Fibroblast of pulmonary artery (primary cell): ENCODE measurements at places on chromosomes 12 and 14.

DNA sequence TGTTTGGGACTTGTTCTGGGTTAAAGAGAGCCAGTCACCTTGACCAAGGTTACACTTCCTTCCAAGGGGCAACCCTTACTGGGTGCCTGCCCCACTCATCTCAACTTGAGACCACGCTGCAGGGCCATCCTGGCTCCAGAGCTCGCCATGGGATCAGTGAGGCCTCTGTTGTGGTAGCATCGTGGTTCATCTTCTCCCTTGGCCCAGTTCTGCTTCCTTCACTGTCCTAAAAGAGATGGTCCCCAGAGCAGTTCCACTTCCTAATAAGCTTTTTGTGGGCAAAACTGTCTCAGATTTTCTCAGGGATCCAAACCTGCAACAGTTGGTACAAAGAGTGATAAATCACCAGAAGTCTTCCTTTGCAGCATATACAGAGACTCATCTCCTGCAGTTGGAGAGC, 165.9 kb upstream of the TMEM260 start:
- DNase-seq, result no peak

- no peak for DNase-seq
Observed at GRCh38 chr14:103716091-103716801, 636 bp downstream of the ZFYVE21 start.

DNA sequence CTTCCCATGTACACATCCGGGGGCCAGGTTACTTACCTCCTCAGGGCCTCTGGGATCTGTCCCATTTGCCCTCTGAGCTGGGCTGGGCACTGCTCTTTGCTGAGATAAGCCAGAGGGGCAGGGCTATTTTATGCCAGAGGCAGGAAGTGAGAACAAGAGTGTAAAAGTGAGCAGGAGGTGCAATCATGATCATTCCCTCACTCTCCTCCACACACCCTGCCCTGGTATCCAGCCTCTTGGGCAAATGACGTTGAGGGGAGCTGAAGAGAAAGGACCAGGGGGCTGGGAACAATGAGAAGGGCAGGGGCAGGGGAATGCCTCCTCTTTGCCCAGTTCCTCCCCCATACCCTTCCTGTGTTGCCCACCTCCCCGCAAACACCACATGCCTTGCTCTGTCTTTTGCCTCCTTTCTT, 4.2 kb downstream of the LPAR5 start:
- no peak for DNase-seq

GRCh38 chr12:78060186-78060585, 229.5 kb downstream of the NAV3 start:
- DNase-seq, result peak; percentile 55

DNA sequence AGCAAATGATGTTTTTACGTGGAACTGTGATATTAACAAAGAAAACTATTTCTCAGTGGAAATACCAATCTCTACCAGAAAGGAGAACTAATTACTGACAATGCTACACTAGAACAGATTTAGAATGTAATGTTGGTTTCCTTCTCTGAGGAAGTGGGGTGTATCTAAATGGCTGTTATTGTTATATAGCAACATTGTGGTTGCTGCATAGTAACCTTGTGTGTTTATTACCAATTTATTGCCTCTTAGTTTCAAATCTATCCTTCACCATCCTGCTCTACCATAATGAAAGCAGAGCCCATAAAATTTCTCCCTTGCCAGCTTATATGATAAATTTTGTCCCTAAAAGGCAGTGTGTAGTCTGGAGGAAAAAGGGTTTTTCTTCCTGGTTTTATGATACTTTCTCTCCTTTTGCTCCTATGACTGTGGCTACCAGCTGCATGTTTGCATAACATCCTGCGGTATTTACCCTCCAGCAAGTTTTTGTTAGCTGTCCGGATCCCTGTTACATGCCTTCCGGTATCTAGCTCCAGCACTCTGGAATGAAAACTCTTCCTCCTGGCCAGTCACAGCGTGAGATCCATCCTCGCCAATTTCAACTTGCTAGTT, 5.7 kb upstream of the KLRK1 start:
- peak; percentile 76 for DNase-seq

DNA sequence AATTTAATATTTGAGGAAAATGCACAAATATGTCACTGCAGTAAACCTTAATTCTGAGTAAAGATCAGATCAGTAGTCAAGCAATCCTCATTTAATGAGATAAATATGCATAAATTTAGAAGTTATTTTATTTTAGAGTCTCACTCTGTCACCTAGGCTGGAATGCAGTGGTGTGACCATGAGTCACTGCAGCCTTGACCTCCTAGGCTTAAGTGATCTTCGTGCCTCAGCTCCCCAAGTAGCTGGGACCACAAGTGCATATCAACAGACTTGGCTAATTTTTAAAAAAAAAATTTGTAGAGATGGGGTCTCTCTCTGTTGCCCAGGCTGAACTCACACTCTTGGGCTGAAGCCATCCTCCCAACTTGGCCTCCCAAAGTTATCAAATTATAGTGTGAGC, 41.3 kb downstream of the LMO3 start:
- no peak for DNase-seq

- peak; percentile 39 for DNase-seq
Observed at GRCh38 chr14:58872061-58872460, 234.3 kb downstream of the DACT1 start.

- peak; percentile 47 for DNase-seq
Observed at GRCh38 chr12:95922231-95922630, 20.2 kb downstream of the CCDC38 start.

DNA sequence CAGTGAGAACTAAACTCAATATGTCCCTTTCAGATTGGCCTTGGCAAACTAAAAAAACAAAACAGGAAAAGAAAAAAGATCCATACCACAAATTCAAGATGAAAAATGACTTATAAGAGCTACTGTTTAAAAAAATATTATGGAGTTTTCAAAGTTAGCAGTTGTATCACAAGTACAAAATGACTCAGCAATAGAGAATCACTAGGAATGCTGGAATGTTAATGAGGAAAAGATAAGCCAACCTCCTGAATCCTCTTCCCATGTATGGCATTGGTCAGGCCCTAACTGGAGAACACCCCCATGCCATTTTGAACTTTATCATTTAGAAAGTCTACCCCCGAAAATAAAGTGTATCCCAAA, 62.2 kb downstream of the PPP1R36 start:
- peak; percentile 77 for DNase-seq

DNA sequence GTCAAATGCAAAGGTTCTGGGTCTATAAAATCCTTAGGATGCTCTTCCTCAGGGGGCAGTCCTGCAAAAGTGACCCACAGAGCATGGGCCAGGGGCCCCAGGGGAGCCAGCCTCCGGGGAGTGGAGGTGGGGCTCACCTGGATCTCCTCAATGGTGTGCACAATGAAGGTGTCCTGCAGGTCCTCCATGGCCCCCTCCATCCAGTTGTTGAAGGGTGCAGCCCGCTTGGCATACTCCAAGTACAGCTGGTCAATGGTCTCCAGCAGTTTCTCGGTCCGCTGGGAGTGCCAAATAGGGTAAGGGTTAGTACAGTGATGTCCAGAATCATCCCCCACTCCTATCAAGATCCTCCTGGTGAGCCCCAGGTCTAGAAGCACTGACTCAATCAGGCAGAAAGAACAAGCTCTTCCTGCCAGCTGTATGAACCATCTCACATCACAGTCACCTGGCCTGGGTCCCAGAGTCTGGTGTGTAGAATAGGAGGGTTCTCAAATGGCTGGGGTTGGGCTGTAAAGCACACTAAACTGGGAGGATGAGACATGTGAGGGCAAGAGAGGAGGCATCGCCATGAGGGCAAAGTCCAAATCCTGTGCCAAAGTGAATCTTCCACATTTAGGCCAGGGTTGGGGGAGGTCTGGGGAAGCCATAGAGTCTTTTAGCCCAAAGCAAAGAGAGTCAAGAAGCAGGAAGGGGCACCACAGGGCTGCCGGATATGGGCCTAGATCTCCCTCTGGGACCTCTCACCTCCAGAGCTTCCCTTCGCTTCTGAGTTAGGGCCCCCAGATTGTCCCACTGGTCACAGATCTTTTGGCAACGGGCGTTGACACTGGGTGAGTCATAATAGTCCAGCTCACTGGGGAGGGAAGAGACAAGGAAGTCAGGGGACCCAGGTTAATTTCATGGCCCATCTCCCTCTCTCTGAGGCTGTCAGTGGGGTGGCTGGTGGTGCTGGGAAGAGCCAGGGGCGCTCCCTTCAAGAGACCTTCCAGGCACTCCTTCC, 91.5 kb upstream of the ZFP36L1 start:
- peak; percentile 88 for DNase-seq

GRCh38 chr14:99790201-99790977, 2.8 kb upstream of the EML1 start:
- DNase-seq, result no peak

DNA sequence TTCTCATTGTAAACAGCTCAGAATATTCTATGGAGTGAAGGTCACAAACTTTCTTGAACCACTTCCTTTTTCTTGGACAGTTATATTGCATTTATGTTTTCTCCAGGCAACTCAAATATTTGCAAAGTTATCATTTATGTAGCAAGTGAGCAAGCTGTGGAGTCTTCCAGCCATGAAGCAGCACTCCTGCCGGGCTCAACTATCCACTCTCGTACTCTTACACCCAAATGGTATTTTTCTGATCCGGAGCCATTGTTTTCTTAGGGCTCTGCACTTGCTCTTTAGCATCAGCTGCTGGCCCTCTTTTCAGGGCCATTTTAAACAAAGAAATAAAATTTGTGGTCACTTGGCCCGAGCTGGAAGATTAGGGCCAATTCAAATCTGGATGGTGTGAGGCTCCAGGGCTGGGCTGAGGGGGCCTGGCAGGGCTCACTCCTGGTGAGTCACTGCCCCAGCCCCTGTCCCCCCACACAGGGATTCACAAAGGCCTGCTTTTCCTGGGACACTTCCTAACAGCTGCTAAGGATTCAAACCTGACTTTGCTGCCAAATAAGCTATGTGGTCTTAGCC, 19.7 kb downstream of the SYNE3 start:
- peak; percentile 80 for DNase-seq

GRCh38 chr12:48126953-48127630, 7.9 kb downstream of the PFKM start:
- DNase-seq, result no peak

- no peak for DNase-seq
Observed at GRCh38 chr12:43102546-43103264, 449.3 kb downstream of the ADAMTS20 start.

DNA sequence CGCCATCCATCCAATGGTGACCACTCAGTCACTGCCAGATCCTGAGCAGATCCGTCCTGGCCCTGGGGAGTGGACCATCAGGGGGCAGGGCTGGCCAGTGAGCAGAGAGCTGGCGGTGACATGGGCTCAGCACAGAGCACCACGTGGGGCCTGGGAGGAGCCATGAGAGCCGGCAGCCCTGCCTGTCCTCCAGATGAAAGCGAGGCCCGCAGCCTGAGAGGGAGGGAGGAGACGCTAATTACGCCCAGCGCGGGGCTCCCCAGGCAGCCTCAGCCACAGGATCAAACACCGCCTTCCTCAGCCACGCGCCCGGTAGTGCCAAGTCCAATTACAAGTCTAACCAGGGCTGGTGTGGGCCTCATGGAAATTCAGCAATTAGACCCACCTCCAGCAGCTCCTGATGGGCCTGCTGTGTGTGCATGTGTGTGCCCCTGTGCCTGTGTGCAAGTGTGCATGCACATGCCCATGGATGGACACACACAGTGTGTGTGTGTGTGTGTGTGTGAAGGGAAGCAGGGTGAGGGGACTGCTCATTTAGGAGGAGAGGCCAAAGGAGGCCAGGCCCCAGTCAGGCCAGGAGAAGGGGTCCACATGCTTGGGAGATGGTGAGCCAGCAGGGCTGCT, 68.0 kb downstream of the KIF26A start:
- DNase-seq, result no peak

DNA sequence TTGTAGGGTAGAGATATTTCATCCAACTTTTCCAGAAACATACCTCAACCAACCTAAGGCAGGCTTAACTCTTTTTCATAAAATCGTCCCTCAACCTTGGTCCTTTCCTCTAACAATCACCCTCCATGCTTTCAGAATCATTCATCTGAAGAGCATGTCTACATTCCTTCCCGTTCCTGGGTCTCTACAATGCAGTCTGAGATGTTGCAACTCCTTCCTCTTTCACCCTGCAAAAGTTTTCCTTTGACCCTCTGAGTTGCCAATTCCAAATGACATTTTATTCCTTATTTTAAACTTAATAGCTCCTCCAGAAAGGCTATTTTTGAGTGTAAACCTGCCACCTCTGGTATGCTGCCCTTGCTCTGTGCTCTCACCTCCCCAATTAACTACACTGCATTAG, 16.7 kb downstream of the SLC7A7 start:
- DNase-seq, result peak; percentile 48

- peak; percentile 51 for DNase-seq
Observed at GRCh38 chr12:59383079-59383822, 212.6 kb upstream of the SLC16A7 start.

GRCh38 chr14:77154421-77154820, 12.8 kb upstream of the ZDHHC22 start:
- no peak for DNase-seq

GRCh38 chr12:87656311-87656710, 372.9 kb downstream of the C12orf50 start:
- no peak for DNase-seq

- no peak for DNase-seq
Observed at GRCh38 chr14:67581643-67582042, 18.4 kb downstream of the PIGH start.

DNA sequence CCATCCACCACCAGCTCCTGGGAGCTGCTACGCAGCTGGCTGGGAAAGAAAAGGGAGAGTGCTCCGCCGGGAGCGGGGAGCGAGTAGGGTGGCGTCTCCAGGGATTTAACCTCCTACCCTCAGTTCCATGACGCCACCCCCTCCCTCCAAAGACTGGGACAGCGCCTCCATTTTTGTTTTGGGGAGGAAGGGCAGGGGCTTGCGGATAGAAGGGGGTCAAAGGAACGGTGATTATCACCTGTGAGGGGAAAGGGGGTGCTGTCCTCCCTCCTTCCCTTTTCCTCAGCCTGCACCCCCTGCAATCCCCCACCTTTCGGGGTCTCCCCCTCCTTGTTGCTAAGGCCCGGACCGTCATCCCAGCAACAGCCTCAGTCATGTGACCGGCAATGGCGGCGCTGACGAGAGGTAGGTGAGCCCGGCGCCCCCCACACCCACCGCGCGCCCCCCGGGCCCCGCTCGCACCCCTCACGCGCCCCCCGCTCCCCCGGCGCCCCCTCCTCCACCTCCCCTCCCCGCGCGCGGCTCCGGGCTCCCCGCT, at the start of gene DTX3:
TSS of gene DTX3 (plus strand) at position 371 of the 538 bp plus-strand sequence. CDS start 1,694 bp downstream, outside the sequence.
- no peak for DNase-seq

GRCh38 chr14:22557846-22558220, 31.2 kb downstream of the DAD1 start:
- no peak for DNase-seq

GRCh38 chr12:67797753-67798152, 149.2 kb downstream of the DYRK2 start:
- no peak for DNase-seq

DNA sequence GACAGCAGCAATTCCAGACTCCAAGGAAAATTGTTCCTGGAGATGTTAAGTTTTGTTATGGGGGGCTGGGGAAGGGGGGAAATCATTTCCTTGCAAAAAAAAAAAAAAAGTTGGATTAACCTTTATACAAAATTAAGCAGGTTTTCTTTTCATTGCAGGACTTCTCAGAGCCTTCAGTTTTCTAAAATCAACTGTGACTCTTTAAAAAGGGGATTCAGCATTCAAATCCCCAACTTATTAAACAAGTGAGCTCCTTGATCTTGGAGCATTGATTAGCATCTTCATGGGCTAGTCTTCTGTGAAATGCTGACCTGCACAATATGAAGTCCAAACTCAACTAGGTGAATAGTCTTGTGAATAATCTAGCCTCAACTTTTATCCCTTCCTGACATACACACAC, 7.1 kb downstream of the TC2N start:
- no peak for DNase-seq
